ENCODE measurements at places on chromosomes 5 and 9.

DNA sequence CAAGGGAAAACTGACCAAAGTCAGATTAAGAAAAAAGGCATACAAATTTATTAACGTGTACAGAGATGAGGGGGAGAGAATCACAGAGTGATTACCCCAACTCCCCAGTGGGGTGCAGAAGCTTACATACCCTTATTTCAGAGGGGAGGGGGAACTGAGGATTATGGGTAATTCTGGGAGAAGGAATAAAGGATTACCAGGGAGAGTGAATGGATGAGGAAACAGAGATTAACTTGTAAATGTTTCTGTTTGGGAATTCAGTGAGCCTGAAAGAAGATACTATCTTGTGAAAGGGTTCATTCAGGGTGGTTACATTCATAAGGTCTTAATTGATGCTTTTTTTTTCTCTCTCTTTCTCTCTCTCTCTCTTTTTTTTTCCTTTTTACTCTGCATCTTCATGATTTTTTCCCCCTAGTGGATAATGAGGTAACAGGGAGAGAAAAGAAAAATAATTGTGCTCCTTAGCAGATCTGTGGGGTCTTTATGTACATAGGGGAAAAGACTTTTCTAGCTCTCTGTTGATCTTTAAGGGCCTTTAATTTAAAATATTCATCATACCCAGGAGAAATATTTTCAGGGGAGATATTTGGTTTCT, 49.4 kb downstream of the TARS1 start:
- DNase-seq = no peak

DNA sequence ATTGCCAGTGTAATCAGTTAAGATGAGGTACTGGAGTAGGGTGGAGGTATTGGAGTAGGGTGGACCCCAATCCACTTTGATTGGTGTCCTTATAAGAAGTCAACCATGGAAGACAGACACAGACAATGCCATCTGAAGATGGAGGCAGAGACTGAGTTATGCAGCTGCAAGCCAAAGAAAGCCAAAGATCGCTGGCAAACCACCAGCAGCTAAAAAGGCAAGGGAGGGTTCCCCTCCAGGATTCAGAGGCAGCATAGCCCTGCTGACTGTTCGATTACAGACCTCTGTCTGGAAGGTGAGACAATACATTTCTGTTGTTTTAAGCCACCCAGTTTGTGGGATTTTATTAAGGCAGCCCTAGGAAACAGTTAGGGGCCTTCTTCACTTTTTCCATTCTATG, 30.5 kb upstream of the CKMT2 start:
- DNase-seq = no peak

GRCh38 chr5:134493461-134494055, 31.9 kb upstream of the JADE2 start:
- no peak for DNase-seq

GRCh38 chr9:36867241-36867640, 166.8 kb downstream of the PAX5 start:
- no peak for DNase-seq

DNA sequence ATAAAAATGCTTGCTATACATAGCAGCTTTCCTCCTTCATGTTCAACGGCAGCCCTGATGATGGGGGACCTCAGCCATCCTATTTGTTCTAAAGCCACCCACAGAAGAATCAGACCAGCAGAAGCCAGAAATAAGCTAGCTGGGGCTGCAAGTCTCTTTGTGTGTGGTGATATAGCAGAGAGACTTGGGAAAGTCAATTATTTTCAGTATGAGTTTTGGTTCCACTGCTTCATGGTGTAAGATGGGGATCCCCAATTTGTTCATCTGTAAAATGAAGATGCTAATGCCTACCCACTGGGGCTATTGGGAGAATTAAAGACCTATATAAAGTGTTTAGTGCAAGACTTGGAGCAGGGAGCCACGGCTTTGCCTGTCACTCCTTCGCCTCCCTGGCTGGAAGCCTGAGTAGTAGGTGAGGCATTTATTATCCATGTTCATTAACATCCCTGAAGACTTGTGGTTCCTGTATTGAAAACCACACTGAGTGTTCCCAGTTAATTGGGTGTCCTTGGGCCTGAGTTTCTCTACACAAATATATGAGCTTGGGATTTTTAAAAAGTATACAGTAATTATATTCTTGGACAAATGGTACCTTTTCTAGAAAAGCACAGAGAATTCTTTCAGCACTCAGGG, 210.1 kb upstream of the SLC24A2 start:
- DNase-seq = peak; percentile 26

- peak; percentile 66 for DNase-seq
Observed at GRCh38 chr9:32968101-32969011, 33.1 kb downstream of the APTX start.

- DNase-seq = peak; percentile 53
Observed at GRCh38 chr5:149618581-149619248, 37.4 kb downstream of the ARHGEF37 start.

DNA sequence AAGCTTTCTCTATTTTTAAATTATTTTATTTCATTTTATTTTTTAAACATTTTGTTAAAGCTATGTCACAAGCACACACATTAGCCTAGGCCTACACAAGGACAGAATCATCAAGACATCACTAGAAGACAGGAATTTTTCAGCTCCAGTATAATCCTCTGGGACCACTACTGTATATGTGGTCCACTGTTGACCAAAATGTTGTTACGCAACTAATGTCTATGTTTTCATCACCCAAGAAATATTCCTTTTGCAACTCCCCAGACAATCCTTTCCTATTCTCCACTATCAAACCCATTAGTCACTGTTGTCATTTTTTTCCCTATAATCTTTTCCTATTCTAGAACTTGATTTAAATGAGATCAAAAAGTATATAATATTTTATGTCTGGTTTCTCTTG, 2371.7 kb upstream of the C9orf72 start:
- no peak for DNase-seq

DNA sequence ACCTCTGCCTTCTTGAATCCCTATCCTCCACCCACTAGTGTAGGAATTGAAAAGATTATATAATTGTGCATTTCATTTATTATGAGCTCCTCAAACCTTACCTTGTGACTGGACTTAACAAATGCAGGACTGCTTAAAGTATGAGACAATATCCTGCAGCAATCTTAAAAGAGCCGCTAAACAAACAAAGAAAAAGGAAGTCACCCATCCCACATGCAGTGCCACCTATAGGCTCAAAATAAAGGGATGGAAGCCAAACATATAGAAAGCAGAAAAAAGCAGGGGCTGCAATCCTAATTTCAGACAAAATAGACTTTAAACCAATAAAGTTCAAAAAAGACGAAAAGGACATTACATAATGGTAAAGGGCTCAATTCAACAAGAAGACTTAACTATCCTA, 8.7 kb downstream of the PCAT7 start:
- no peak for DNase-seq

GRCh38 chr9:9124616-9125015, 1325.0 kb upstream of the DMAC1 start:
- DNase-seq = no peak

DNA sequence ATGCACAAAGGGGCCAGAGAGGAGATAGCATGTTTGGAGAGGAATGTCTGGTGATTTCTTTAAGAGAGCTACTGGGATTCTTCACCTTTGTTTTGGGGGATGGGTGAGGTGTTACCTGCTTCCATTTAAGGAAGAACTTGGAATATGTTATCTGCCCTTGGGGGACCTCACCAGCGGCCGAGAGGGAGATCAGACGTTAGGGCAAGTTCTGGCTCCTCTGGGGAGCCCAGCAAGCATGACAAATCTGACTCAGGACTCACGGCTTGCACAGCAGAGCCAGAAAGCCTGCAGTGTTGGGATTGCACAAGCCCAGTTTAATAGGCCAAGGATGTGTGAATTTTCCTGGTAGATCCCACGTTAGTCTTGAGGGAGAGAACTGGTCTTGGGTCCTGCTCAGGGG, 40.3 kb downstream of the SLC28A3 start:
- no peak for DNase-seq

DNA sequence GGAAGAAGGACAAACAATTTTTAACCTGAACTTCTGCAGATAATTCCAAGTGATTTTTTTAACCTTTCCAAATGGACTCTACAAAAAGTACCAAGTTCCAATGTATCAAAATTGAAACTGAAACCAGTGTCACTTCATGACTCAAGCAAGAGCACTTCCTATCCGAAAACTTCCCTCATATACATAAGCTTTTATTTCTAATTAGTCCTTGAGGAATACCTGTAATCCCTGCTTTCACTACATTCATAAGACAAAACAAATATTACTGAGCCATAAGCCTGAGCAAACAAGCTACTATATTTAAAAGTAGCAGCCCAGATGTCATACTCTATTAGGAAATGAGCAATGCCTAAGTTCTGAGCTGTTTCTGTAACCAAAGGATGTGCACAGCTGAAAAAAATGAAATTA, 224.4 kb downstream of the EBF1 start:
- no peak for DNase-seq

GRCh38 chr5:95162231-95162992, 122.5 kb downstream of the MCTP1 start:
- no peak for DNase-seq

GRCh38 chr5:65722575-65723403, 784 bp downstream of the NLN start:
- no peak for DNase-seq

DNA sequence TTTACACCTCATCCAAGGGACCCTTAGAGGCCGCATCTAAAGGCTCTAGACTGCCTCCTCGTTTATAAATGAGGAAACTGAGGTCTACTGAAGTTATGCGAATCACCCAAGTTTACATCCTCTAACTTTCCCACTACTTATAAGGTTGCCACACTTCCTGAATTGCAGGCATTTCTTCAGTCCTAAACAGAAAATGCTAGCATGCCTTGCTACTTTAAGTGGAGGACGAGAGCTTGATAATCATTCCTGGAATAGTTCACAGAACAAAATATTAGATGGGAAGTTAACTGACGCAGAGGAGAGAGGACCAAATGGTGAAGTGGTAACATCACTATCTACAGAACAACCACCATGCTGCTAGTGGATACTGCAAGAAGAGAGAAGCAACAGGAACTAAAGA, 85.8 kb downstream of the GNAQ start:
- no peak for DNase-seq

GRCh38 chr9:106326493-106326892, 536.5 kb upstream of the ZNF462 start:
- DNase-seq = no peak

DNA sequence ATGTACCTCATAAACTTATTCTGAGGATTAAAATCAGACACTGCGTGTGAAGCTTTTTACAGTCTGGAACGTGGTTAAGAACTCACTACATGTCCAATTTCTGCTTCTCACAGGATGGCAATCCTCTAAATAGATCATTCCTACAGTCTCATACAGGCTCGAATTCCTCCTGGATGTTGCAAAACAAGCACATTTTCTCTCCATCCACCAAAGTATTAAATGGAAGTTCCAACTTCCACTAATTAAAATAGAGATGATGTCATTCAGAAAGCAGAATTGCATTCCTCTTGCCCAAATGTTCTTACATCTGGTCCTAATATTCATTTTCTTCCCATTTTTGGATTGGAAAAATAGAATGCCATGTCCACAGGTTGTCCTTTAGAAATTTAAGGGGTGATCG, 145.5 kb upstream of the PCA3 start:
- DNase-seq = no peak

DNA sequence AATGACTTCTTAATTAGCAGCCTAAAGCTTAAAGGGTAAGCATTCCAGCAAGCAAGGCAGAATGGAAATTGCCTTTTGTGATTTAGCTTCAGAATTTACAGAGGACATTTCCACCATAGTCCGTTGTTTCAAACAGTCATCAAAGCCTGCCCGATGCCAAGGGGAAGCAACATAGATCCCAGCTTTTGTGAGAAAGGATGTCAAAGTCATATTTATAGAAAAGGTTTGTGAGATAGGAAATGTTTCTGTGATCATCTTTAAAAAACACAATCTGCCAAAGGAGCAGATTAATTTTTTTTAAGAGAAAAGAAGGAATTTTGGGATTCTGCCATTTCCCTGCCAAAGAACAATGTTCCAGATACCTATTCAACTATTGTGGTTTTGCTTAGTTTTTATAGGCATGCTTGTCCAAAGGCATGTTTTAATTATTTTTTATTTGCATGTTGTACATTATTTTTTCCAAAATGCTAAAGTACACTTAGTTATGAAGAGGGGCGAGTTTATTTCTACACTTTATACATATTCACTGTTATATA, 346.9 kb downstream of the ZNF608 start:
- DNase-seq = no peak

DNA sequence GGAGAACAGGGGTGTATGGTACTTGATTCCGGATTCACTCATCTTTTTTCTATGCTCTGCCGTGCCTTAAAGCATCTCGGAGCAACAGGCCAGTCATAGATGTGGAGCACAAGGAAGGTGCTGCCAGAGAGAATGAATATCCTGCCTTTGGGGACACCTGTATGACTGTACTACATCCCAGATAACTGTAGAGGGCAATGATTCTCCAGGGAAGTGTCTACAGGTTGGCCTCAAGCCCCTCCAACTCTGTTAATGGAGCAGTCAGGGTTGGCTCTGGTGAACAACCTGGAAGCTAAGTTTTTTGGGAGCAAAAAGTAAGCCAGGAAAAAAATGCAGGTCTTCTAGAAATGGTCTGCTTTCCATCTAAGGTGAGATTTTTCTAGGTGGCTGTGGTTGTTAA, 71.0 kb downstream of the NREP start:
- no peak for DNase-seq

DNA sequence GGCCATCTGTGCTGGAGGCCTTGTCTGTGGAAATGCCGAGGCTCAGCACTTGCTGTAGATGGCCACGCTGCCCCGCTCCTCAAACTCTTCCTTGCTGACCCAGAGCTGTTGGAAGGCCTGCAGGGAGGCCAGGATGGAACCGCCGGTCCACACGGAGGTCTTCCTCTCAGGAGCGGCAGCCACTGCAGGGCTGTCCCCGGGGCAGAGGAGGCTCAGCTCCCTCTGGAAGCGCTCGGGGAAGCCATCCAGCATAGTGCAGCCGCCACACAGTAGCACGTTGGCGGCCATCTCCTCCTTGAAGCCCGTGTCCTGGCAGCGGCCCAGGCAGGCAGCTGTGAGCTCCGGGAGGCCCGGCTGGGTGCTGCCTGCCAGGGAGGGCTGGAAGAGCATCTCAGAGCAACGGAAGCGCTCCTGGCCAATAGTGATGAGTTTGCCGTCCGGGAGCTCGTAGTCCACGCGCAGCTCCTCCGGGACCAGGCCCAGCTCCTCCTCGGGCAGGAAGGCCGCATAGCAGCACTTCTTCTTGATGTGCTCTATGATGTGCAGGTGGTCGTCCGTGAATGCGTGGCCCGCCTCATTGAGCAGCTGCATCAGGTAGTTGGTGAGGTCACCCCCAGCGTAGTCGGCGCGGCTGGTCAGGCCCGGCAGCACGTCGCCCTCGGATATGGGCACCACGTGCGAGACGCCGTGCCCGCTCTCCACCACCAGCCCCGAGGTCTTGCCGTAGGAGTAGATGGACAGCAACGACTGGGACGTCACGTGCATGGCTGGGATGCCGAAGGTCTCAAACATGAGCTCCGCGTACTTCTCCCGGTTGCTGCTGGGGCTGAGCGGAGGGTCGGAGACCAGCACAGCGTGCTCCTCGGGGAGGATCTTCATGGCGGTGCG, 901 bp downstream of the ACTL7B start:
- no peak for DNase-seq

- DNase-seq = no peak
Observed at GRCh38 chr5:111461255-111461671, 51.1 kb downstream of the STARD4 start.

GRCh38 chr5:71693828-71694427, 25.1 kb upstream of the CARTPT start:
- DNase-seq = no peak

All from activated CD4-positive, alpha-beta T cell treated with anti-CD3 and anti-CD28 coated beads for 48 hours (primary cell).